SK-MEL-5 (cell line): ENCODE measurements at places on chromosomes 16 and 17.

GRCh38 chr17:81844327-81844851, 9.5 kb upstream of the PPP1R27 start:
- DNase-seq, result no peak

DNA sequence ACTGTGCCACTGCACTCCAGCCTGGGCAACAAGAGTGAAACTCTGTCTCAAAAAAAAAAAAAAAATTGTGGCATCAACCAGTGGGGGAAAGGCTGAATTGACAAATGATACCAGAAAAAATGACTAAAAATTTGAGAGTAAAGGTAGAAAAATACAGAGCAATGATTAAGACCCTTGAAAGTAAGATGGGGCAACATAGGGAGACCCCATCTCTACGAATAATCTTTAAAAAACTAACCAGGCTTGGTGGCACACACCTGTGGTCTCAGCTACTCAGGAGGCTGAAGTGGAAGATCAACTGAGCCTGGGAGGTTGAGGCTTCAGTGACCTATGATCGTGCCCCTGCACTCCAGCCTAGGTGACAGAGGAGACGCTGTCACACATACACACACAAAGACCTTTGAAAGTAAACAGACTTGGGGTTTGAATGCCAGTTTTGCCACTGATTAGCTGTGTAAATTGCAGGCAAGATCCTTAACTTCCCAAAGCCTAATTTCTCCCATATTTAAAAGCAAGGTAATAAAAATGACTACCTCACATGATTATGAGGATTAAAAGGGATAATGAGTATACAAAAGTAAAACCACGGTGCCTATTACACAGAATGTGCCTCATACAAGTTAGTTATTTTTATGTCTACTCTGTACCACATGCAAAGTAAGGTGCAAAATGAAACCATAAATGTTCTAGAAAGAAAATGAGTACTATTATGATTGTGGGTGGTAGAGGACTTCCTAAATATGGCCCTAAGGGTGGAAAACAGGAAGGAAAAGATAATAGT, 21.7 kb upstream of the PAFAH1B1 start:
- DNase-seq, result no peak

GRCh38 chr16:73308771-73309170, 260.8 kb upstream of the ZFHX3 start:
- DNase-seq, result no peak

- no peak for DNase-seq
Observed at GRCh38 chr17:67054608-67055007, 10.3 kb downstream of the CACNG1 start.
